Activated CD8-positive, alpha-beta T cell treated with anti-CD3 and anti-CD28 coated beads for 36 hours (primary cell): ENCODE measurements at places on chromosomes 13 and 19. TPM values are rescaled to one million over a fixed set of nuclear protein-coding genes. Genes with fewer than 3 reads are reported as not detected.

- no peak for DNase-seq
Observed at GRCh38 chr13:40061466-40062450, 406.3 kb downstream of the COG6 start.

GRCh38 chr19:31548941-31549340, 199.7 kb upstream of the TSHZ3 start:
- no peak for DNase-seq

- DNase-seq, result no peak
Observed at GRCh38 chr19:13835791-13836723, 40.8 kb downstream of the ZSWIM4 start.

DNA sequence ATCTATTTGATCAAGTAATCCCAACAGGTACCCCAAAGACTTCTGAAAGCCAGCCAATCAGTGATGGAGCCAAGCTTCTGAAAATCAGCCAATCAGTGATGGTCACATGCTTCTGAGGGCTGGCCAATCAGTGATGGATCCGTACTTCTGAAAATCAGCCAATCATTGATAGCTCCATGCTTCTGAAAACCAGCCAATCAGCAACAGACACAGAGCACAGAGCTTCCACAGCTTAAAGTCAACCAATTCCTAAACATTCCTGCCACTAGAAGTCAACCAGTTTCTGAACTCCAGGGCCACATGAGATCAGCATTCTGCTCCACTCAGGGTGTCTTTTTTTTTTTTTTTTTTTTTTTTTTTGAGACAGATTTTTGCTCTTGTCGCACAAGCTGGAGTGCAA, 8.2 kb upstream of the HSD17B14 start:
- no peak for DNase-seq

DNA sequence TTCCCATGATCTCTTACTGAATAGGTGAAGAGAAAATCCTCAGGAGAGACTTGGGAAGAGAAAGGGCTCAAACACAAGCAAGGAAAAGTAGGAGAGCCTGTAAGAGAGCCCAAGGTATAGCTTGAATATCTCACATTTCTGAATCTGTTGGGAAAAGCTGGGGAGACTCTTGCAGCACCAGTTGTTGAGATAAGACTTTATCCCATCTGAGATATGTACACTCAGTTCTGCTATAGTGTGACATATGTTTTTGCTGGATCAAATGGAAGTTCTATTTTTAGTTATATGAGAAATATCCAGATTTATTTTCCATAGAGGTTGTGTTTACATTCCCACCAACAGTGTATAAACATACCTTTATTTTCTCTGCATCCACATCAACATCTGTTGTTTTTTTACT, 246.1 kb downstream of the NDFIP2 start:
- no peak for DNase-seq

DNA sequence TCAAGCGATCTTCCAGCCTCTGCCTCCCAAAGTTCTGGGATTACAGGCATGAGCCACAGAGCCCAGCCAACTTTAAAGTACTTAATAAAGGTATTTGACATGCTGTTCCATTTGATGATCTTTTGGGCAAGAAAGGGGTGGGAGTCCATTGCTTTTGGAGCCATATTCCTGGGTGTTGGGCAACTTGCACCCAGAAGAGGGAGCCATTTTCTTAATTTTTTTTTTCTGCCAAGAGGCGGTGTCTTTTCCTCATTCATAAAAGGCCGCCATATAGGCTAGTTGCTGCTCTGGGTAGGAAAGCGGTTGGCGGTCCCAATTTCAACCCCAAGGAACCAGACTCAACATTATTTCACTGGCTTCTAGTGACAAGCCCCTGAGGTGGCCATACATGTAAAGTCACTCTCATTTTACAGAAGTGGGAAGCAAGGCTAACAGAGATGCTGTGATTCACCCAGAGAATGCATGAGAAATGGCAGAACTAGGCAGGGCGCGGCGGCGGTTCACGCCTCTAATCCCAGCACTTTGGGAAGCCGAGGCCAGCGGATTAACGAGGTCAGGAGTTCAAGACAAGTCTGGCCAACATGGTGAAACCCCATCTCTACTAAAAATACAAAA, 139.6 kb downstream of the CACNA1A start:
- DNase-seq, result no peak

- no peak for DNase-seq
Observed at GRCh38 chr13:50543141-50543540, 300.4 kb downstream of the DLEU7 start.

GRCh38 chr19:6707011-6707657, 13.3 kb downstream of the C3 start:
- no peak for DNase-seq

DNA sequence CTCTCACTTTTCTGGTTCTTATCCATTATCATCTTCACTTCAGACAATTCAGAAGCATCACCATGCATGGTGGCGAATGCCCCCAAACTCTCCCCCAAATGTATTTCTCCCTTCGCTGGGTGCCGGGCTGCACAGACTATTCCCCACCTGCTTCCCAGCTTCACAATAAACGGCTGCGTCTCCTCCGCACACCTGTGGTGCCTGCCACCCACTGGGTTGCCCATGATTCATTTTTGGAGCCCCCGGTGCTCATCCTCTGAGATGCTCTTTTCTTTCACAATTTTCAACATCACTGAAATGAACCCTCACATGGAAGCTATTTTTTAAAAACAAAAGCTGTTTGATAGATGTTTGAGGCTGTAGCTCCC, 2.8 kb upstream of the F10 start:
- no peak for DNase-seq

DNA sequence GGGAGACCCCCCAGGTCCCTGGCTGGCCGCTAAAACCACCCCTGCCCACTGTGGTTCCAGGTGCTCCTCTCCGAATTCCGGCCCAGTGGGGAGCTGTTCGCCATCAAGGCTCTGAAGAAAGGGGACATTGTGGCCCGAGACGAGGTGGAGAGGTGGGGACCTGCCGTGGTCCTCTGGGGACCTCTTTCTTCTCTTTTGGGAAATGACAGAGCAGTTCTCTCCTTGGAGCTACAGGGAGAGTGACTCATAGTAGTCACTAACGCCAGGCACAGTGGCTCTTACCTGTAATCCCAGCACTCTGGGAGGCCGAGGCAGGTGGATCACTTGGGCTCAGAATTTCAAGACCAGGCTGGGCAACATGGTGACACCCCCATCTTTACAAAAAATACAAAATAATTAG, 7.3 kb downstream of the PTGER1 start:
- no peak for DNase-seq

DNA sequence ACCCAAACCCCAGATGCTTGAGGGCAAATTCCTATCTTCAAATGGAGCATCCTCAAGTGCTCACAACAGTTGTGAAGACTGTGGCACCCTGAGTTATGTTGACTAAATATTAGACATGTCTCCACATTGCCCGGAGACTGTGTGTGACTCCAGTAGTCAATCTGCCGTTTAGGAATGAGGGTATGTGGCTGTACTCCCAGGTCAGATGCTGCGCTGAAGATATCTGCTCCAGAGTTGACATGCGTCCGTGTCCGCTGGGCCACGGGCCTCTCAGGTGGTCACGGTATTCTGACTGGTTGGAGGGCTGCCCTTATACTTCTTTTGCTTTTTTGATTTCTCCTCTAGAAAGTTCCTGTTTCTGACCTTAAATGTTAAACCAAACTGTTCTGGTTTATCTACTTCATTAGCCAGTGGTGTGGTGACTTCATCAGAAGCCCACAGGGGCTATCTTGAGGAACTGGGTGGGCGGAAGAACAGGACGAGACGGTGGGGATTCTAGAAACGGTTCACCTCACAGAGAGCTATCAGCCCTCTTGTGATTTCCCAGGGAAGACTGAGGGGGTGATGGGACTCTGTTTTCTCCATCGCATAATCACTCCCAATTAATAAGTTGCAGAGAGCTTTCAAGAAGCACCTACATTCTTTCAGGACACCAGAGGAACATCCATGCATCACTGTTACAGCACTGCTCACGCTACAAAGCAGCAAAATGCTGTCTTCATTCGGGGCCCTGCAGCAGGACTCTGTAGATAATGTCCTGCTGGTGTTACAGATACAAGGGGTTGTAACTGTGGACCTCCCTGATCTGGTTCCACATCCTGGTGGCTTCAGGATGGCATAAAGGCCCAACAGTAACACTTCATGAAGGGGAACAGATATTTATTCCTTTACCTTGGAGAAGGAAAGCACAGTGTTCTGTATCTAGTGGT, 1.3 kb upstream of the LCP1 start:
- peak; percentile 55 for DNase-seq

DNA sequence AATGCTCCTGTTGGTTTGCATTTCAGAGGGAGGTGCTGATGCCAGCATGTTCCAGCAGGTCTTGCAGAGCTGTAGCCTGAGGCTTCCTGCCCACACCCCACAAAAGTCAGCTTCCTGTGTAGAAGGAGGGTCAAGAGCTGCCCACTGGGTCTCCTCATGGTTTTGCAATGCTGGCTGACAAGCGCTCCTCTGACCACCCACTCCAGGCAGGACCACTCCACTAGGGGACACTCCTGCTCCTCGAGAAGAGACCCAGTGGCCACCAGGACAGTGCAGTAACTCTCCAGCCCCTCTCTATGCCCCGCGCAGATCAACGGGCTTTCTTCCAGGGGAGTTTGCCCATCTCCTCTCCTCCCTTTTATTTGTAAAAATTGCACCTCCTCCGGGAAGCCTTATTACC, 72.9 kb upstream of the UQCRFS1 start:
- DNase-seq, result no peak

DNA sequence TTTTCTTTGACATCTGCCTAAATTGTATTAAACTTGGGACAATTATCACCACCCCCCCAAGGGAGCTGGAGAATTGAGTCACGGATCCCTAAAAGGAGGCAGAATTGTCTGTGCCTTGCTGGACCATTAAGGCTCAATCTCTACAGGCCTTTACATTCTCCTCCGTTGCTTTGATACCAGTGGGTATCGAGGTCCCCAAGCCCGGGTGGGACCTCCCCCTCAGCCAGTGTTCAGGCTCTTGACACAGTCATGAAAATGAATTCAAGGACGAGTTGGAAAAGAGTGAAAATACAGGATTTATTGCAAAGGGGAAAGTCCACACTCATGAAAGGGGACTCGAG, 5.6 kb downstream of the PPP1R15A start:
- DNase-seq, result no peak

GRCh38 chr19:18266771-18267686, 7.2 kb downstream of the IQCN start:
- DNase-seq, result no peak

DNA sequence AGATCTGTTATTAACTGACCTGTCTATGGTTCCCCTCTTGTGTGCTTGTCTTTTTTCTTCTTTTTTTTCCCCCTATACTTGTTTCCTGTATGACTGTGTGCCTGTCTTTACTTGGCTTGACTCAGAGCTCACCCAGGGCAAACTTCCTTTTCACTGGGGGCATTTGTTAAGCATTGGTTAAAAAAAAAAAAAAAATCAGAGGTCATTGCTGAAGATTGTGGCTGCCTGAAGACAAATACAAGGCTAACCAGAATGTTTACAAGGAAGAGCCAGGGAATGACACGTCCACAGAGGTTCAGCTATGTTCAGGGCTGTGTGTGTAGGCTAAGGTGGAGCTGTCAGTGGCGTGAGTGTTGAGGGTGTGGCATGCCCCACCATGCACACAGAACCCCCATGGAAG, 47.1 kb downstream of the LNX2 start:
- DNase-seq, result no peak

DNA sequence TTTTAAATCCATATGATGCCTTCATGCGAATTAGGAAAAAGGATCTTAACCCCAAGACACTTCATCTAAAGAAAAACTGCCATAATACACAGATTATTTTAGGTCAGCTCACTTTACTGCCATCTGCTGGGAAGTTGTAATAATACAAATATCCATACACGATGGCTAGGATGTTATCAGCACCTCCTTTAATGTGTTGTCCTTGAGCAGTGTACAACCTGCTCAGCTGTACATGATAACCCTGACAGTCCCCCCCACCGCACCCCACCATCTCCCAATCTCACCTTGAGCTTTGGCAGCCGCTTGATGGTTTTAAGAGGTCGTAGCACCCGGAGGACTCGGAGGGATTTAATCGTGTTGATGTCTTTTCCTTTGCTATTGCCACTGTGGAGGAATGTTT, 112.2 kb downstream of the IER2 start:
- no peak for DNase-seq

The CGB3 gene
- not detected for total RNA-seq

The C5AR2 gene
- total RNA-seq, result not detected

The IQCN gene
- total RNA-seq, result 0.69 TPM

The ANGPTL8 gene
- not detected for total RNA-seq

The ZNF93 gene
- total RNA-seq, result 17.2 TPM

The ZNF536 gene
- not detected for total RNA-seq

The PLA2G4C gene
- total RNA-seq, result 4.2 TPM

The HNRNPL gene
- 747 TPM for total RNA-seq

The CEACAM3 gene
- not detected for total RNA-seq

The HNRNPUL1 gene
- 259 TPM for total RNA-seq

The ELAVL3 gene
- total RNA-seq, result not detected

The TEX101 gene
- not detected for total RNA-seq
